ENCODE measurements at places on chromosomes 2 and 18.

GRCh38 chr2:237196866-237197618 lies 111.4 kb downstream of the COPS8 start:
- no peak for DNase-seq

GRCh38 chr2:235492850-235493344 lies 946 bp upstream of the AGAP1 start:
- no peak for DNase-seq

- DNase-seq, result no peak
Observed at GRCh38 chr2:229454934-229455631, 184.0 kb upstream of the PID1 start.

DNA sequence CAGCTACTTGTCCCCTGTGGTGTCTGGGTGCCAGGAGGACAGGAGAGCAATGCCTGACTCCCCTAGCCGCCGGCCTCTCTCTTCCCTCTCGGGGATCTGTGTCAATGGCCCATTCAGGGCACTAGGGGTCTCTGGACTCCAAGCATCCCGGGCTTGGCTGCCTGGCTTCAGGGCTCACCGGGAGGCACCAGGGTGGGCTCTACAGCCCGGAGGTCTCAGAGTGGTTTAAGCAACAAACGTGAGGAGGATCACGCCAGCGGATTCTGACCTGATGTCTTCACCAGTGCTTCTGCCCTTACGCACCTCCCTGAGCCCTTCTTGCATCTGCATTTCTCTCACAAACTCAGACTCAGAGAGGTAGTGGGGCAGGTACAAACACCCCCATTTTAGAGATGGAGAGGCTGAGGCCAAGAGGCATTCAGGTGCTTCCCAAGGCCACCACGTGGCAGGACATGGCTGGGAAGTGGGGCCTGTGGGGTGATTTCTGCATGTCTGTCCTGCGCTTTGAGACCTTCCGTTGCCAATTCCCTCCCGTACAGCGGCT lies 243.0 kb downstream of the CELF4 start:
- no peak for DNase-seq

DNA sequence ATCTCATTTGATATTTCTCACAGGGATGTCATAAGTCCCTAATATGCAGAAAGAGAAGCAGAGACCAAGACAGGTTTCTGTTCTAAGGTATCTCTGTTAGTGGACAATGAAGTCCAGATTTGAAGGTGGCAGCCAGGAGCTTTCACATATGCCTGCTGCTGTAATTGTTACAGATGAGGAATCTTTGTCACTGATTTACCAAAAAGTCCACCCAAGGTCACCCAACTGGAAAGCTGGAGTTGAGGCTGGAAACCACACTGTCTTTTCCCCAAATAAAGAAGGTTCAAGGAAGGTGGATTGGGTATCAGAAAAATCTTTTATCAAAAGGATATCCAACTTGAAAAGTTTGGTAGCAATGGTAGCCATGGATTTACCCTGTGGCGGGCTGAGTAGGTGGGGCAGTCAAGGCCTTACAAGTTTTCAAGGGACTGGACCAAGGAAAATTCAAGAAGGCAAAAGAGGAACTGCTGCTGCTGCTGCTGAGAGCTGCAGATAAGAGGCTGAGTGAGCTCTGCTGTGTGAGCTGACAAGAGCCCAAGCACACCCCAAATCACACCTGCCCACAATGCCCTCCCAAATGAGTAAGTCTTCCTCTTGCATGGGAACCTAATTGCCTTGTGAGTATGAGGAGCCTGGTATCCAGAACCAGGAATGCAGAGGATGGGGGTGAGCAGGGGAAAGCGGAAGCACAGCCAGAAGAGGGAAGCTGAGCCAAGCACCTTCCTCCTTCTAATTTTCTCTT lies 241.2 kb downstream of the ANAPC1 start:
- no peak for DNase-seq
